Activated B cell treated with CpG ODN at 0.5 μM for 24 hours (primary cell): ENCODE measurements at places on chromosomes 1 and 21.

- no peak for DNase-seq
- H3K27me3 ChIP-seq: no peaks in the 10 kb centered on the region
- H3K4me1 ChIP-seq: peaks cover 29% of the 10 kb centered on the region
- peaks cover 14% of the 10 kb centered on the region for H3K36me3 ChIP-seq
- H3K4me3 ChIP-seq: peak overlapping the region; percentile 94
These were observed 402 bp downstream of the C21orf58 start for GRCh38 chr21:46323227-46323709.

GRCh38 chr1:229210844-229211243 is 60.1 kb upstream of the RAB4A start:
- H3K36me3 ChIP-seq: no peaks in the 10 kb centered on the region
- H3K4me1 ChIP-seq: no peaks in the 10 kb centered on the region
- peaks cover 13% of the 10 kb centered on the region for H3K27me3 ChIP-seq

- no peak for DNase-seq
- no peaks in the 10 kb centered on the region for H3K36me3 ChIP-seq
- no peak overlapping the region for H3K4me3 ChIP-seq
- peaks cover 46% of the 10 kb centered on the region for H3K27me3 ChIP-seq
- H3K4me1 ChIP-seq: no peaks in the 10 kb centered on the region
- no peak overlapping the region for H3K27ac ChIP-seq
These were observed 18.8 kb upstream of the ARHGEF10L start for GRCh38 chr1:17520473-17521319.

GRCh38 chr1:53968125-53968513 is 22.0 kb downstream of the LRRC42 start:
- H3K27ac ChIP-seq: no peak overlapping the region
- H3K36me3 ChIP-seq: peaks cover 48% of the 10 kb centered on the region
- H3K27me3 ChIP-seq: no peaks in the 10 kb centered on the region
- H3K4me1 ChIP-seq: peaks cover 2% of the 10 kb centered on the region

- H3K27ac ChIP-seq: no peak overlapping the region
- no peak overlapping the region for H3K4me3 ChIP-seq
- H3K36me3 ChIP-seq: no peaks in the 10 kb centered on the region
- H3K27me3 ChIP-seq: peaks cover 47% of the 10 kb centered on the region
- H3K4me1 ChIP-seq: peaks cover 9% of the 10 kb centered on the region
These were observed 3.7 kb downstream of the KAZN start for GRCh38 chr1:14602136-14602535.

DNA sequence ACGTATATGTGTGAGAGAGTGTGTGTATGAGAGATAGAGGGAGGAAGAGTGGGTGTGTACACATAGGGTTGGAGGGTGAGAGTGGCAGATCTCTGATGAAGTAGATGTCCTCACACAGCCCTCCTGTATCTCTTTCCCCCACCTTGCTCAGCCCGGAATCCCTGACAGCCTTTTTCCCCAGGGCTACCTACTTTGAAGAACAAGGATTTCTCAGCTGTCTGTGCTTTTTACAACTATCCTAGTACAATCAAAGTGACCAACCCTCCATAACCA is 29.1 kb upstream of the CADM3 start:
- no peaks in the 10 kb centered on the region for H3K36me3 ChIP-seq
- no peaks in the 10 kb centered on the region for H3K4me1 ChIP-seq
- H3K4me3 ChIP-seq: no peak overlapping the region
- H3K27ac ChIP-seq: no peak overlapping the region
- DNase-seq: no peak
- H3K27me3 ChIP-seq: no peaks in the 10 kb centered on the region

- no peak for DNase-seq
- peak overlapping the region; percentile 1 for H3K27ac ChIP-seq
- H3K4me3 ChIP-seq: peak overlapping the region; percentile 16
- H3K36me3 ChIP-seq: no peaks in the 10 kb centered on the region
- peaks cover 9% of the 10 kb centered on the region for H3K4me1 ChIP-seq
These were observed 32.1 kb upstream of the HSPA13 start for GRCh38 chr21:14414932-14415508.

DNA sequence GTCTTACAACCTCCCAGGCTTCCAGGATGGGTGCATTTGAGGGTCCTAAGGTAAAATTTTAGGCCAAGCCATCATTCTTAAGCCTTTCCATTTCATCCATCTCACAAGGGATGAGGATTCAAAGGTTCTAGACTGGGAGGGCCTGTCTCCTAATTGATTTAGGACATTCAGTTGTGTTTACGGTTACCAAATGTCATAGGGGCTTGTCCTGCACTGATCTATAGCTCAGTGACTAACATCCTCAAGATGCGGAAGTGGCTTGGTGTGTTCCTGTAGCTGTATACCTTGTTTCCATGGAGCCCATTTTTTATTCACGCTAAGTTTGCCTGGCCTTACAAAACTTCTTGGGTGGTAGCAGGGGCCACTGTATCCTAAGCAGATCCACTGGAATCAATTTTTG is 52.8 kb downstream of the DUSP10 start:
- H3K27ac ChIP-seq: no peak overlapping the region
- no peak overlapping the region for H3K4me3 ChIP-seq
- no peaks in the 10 kb centered on the region for H3K4me1 ChIP-seq
- no peaks in the 10 kb centered on the region for H3K36me3 ChIP-seq
- DNase-seq: no peak

GRCh38 chr1:55682198-55682597 is 467.0 kb upstream of the USP24 start:
- H3K36me3 ChIP-seq: no peaks in the 10 kb centered on the region
- H3K27ac ChIP-seq: no peak overlapping the region
- peaks cover 8% of the 10 kb centered on the region for H3K27me3 ChIP-seq
- no peak overlapping the region for H3K4me3 ChIP-seq
- DNase-seq: no peak

DNA sequence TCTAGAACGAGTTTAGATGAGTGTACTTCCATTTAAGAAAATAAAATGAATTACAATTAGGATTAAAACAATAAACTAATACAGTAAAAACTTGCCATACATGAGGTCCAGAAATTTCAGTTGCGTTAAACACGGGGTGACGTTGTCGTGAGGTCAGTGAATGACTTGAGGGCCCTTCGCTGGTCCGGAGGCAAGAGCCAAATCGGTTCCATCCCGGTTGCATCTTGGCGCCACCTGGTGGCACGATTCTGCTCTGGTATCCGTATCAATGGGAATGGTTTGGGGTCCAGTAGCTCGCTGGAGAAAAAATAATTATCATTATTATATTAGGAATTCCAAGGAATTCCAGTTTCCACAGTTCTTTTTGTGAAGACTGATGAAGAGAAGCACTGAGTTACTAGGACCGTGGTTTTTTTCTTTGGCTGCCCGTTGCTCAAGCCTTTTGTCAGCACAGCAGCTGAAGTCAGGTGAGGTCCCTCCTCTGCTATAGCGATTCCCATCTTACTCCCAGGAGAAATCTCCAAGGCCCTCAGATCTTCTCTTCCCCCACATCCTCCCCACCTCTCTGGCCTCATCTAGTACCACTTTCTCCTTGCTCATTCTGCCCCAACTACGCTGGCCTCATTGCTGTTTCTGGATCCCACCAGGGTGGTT is 161.4 kb downstream of the SLC35F3 start:
- H3K36me3 ChIP-seq: no peaks in the 10 kb centered on the region
- peaks cover 8% of the 10 kb centered on the region for H3K27me3 ChIP-seq
- DNase-seq: peak; percentile 42
- no peaks in the 10 kb centered on the region for H3K4me1 ChIP-seq
- H3K4me3 ChIP-seq: no peak overlapping the region
- no peak overlapping the region for H3K27ac ChIP-seq

DNA sequence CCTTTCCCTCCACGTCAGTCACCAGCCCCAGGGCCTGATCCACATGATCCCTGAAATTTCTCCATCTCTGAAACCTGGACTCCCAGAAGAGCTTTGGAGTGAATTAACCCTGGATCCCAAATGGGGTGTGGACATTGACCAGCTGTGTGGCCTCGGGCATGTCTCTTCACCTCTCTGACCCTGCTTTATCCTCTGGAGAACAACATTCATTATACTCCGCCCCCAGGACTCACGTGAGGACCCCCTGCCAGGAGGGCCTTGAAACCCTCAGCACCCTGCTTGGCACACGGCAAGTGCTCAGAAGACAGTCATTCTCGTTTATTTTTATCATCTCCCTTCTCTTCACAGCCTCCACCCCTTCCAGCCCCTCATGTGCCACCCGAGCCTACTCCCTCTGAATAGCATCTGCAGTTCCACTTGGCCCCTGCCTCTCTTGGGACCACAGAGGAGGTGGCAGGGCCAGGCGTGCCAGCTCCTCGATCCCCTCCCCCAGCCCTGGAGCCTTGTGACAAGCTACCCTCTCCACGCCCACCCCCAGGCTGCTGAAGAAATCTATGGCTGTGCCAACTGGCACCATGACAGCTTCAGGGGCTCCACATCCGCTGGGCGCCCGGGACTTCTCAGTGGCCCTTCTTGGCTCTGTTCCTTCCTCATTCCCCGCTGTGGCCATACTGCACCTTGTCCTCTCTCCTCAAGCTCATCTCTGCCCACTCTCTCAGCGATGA is 18.0 kb downstream of the ADGRB2 start:
- H3K36me3 ChIP-seq: no peaks in the 10 kb centered on the region
- H3K4me1 ChIP-seq: peaks cover 44% of the 10 kb centered on the region
- H3K27me3 ChIP-seq: peaks cover 6% of the 10 kb centered on the region
- H3K27ac ChIP-seq: no peak overlapping the region
- no peak for DNase-seq

- DNase-seq: no peak
- H3K27me3 ChIP-seq: peaks cover 22% of the 10 kb centered on the region
- H3K4me3 ChIP-seq: no peak overlapping the region
- peaks cover 19% of the 10 kb centered on the region for H3K36me3 ChIP-seq
- no peak overlapping the region for H3K27ac ChIP-seq
These were observed 13.9 kb downstream of the ATF3 start for GRCh38 chr1:212622467-212622866.

GRCh38 chr1:17307946-17308345 is at the start of gene PADI4:
TSS of gene PADI4 (plus strand) at chr1:17308197. CDS start at chr1:17308223, 26 bp downstream.
- no peaks in the 10 kb centered on the region for H3K4me1 ChIP-seq
- H3K27ac ChIP-seq: no peak within 1 kb of the TSS
- DNase-seq: no peak
- H3K27me3 ChIP-seq: peaks cover 26% of the 10 kb centered on the region
- no peak within 1 kb of the TSS for H3K4me3 ChIP-seq

DNA sequence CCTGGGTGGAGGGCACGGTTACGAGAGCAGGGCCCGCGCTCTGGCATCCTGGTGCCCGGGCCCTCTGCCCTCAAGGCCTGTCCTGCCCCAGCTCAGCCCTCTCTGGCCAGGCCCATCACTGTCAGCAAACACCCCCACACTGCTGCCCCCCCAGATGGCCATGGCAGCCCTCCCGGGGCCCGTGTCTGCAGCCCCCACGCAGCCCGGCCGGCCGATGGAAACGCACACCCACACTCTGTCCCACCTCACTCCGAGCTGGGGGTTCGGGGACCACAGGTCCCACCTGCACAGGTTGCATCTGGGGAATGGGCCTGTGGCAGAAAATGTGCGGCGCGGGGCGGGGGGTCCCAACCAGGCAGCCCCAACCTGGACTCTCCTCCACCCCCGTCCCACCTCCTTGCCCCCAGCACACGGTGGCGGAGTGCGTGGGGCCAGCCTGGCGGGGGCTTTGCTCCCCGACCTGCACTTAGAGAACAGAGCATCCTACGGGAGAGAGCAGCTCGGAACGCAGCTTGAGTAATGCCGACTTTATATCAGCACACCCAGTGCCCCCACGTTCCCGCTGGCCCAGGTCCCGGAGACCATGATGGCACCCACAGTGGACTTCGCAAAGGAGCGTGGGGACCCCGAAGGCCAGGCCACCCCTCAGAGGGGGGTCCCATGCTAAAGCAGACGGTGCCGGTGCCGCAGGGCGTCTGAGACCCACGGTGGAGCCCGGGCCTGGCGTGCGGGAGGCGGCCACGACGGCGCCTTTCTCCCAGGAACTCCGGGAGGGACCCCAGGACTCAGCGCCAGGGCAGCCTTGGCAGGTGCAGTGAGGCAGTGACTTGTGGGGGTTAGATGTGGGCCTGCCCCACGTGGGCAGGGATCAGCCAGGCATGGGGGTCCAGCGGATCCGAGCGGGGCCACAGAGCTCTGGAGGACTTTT is 7.5 kb upstream of the RNF223 start:
- DNase-seq: no peak
- no peak overlapping the region for H3K27ac ChIP-seq
- peaks cover 3% of the 10 kb centered on the region for H3K36me3 ChIP-seq
- H3K4me1 ChIP-seq: peaks cover 7% of the 10 kb centered on the region

- no peak overlapping the region for H3K4me3 ChIP-seq
- DNase-seq: no peak
- no peaks in the 10 kb centered on the region for H3K27me3 ChIP-seq
- H3K27ac ChIP-seq: no peak overlapping the region
These were observed 176.9 kb upstream of the VAMP3 start for GRCh38 chr1:7594002-7594713.

- H3K36me3 ChIP-seq: no peaks in the 10 kb centered on the region
- H3K4me3 ChIP-seq: no peak overlapping the region
- H3K27ac ChIP-seq: no peak overlapping the region
- peak; percentile 22 for DNase-seq
These were observed 44.0 kb downstream of the TRIM62 start for GRCh38 chr1:33137800-33138199.

GRCh38 chr1:204545881-204546280 is 29.7 kb downstream of the MDM4 start:
- peak overlapping the region; percentile 68 for H3K27ac ChIP-seq
- H3K4me3 ChIP-seq: no peak overlapping the region
- H3K4me1 ChIP-seq: peaks cover 21% of the 10 kb centered on the region
- H3K27me3 ChIP-seq: no peaks in the 10 kb centered on the region
- DNase-seq: no peak

- peaks cover 2% of the 10 kb centered on the region for H3K27me3 ChIP-seq
- DNase-seq: no peak
- H3K4me1 ChIP-seq: no peaks in the 10 kb centered on the region
- no peak overlapping the region for H3K4me3 ChIP-seq
These were observed 37.5 kb downstream of the XCL2 start for GRCh38 chr1:168506204-168506819.

GRCh38 chr1:45385302-45385701 is 45.1 kb upstream of the MUTYH start:
- no peak overlapping the region for H3K27ac ChIP-seq
- H3K27me3 ChIP-seq: no peaks in the 10 kb centered on the region
- no peak overlapping the region for H3K4me3 ChIP-seq
- H3K36me3 ChIP-seq: peaks cover 18% of the 10 kb centered on the region
- DNase-seq: no peak
- H3K4me1 ChIP-seq: no peaks in the 10 kb centered on the region

DNA sequence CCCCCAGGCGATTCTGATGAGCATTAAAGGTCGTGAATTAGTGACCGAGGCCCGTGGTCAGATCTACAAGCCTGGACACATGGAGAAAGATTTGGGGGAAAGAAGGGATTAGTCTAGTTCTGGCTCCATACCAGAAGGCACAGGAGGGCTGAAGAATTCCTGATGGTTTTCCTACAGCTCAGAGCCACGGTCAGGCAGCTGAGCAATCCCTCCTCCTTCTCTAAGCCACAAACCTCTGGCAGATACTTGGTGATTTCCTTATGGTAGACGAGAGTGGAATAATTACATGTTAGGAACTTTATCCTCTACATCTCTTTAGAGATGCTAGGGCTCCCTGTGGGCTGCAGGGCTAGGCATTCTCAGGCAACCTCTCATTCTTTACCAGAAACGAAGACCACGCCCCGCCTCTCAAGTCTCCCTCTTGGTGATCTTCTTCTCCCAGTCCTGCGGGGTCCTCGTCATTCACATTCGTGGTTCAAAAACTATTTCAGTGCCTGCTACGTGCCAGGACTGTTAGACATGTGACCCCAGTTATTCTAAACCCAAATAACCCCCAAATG is 20.5 kb upstream of the ZBTB18 start:
- no peak overlapping the region for H3K4me3 ChIP-seq
- H3K27ac ChIP-seq: no peak overlapping the region
- H3K27me3 ChIP-seq: peaks cover 12% of the 10 kb centered on the region
- no peak for DNase-seq
- H3K4me1 ChIP-seq: no peaks in the 10 kb centered on the region
- H3K36me3 ChIP-seq: no peaks in the 10 kb centered on the region

- no peak overlapping the region for H3K4me3 ChIP-seq
- H3K27me3 ChIP-seq: peaks cover 17% of the 10 kb centered on the region
- H3K27ac ChIP-seq: no peak overlapping the region
- DNase-seq: no peak
- no peaks in the 10 kb centered on the region for H3K36me3 ChIP-seq
- H3K4me1 ChIP-seq: no peaks in the 10 kb centered on the region
These were observed 21.6 kb upstream of the TSPEAR start for GRCh38 chr21:44732956-44733355.
